Cerebellar nuclear complex (tissue), 1 donor: ENCODE measurements at places on chromosomes 12 and 14.

GRCh38 chr14:95862243-95862642 lies 14.4 kb upstream of the TUNAR start:
- DNase-seq = no peak

DNA sequence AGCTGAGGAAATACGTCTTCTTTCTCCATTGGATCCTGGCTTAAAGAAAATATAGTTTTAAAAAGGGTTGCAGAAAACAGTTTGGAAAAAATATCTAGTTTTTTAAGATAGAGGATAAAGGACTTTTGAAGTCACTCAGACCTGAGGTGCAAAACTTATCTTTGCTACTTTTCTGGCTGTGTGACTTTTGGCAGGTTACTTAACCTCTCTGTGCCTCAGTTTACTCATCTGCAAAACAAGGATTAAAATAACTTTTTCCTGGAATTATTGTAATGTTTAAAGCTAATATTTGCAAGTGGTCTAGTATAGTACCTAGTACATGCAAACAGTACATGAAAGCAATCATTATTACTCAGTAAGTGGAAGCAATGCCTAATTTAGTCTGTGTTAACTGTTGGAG lies 176.8 kb downstream of the TBX5 start:
- no peak for DNase-seq

GRCh38 chr12:29559198-29559597 lies 61.7 kb upstream of the OVCH1 start:
- DNase-seq = no peak

DNA sequence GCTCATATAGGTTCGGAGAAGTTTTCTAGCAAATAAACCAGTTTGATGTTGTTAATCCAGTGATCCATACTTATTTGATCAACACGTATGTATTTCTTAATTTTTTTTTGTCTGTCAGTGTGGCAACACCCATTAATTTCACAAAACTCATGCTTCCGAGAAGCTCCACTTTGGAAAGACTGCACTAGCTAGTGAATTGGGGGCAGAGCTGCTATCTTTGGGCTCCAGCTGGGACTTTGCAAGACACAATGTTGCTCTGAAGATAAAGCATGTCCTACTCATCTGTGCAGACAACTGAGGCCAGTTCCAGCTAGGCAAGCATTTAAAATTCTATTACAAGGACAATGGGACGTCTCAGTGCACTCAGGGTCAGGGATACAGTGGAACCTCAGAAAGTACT lies 298.4 kb downstream of the NUAK1 start:
- DNase-seq = no peak

DNA sequence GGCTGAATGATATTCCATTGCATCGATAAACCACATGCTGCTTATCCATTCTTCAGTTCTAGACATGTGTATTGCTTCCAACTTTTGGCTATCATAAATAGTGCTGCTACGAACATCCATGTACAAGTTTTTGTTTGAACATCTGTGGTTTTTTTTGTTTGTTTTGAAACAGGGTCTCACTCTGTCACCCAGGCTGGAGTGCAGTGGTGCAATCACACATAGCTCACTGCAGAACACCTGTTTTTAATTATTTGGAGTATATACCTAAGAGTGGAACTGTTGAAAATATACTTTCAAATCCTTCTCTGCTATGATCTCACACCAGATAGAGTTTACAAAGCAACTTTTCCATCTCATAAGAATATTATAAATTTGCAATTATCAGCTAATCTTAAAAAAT lies 124.2 kb downstream of the TTC7B start:
- no peak for DNase-seq

DNA sequence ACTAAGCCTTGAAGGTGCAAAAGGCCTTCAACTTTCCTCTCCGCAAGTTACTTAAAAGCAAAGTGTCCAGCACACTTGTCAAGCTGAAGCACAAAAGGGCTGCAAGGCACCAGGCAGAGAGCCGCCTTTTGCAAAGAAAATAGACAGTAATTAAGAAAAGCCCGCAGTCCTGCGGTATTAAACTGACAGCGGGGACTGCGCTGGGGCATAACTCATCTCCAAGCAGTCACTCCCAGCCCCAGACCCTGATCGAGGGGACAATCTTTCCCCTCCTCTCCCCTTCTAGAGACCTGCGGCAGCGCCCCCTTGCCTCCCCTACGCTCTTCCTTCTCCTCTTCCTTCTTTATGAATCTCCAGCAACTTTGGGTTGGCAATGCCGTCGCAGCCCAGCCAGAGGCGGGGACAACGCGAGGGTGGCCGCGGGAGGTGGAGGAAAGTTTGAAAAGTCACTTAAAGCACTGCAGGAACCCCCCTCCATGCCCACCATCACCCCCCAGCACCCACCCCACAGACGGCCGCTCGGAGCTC lies 200.9 kb upstream of the CAND1 start:
- DNase-seq = no peak

DNA sequence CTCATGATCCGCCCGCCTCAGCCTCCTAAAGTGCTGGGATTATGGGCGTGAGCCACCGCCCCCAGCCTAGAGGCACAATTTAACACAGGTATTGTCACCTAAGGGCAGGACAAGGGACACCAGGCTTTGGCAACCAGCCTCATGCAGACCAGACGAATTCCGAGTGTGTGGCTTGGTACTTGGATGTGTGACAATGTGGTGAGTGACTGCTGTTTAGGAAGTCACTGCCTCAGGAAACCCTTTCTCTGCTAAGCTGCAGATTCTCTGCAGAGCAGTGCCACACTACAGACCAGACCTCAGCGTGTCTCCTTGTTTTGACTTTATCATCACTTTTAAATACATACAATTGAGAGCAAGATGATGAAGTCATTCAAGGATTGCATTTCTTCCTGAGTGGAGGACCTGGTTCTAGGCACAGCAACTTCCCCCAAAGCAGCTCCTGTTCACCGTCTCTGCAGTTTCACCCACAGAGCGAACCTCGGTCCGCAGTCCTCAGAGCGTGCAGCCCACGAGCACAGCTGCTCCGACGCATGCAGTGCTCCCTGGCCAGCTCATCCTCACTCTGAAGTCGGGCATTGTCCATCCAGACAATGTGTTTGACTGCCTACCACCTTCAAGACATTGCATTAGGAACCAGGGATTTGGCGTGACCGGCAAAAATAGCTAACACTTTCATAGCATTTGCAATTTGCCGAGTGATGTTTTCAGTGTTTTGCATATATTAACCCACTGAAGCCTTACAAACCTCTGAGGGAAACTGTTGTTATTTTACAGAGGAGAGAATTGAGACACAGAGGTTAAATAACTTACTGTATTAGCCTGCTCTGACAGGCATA lies 235.2 kb downstream of the CHST11 start:
- DNase-seq = no peak

DNA sequence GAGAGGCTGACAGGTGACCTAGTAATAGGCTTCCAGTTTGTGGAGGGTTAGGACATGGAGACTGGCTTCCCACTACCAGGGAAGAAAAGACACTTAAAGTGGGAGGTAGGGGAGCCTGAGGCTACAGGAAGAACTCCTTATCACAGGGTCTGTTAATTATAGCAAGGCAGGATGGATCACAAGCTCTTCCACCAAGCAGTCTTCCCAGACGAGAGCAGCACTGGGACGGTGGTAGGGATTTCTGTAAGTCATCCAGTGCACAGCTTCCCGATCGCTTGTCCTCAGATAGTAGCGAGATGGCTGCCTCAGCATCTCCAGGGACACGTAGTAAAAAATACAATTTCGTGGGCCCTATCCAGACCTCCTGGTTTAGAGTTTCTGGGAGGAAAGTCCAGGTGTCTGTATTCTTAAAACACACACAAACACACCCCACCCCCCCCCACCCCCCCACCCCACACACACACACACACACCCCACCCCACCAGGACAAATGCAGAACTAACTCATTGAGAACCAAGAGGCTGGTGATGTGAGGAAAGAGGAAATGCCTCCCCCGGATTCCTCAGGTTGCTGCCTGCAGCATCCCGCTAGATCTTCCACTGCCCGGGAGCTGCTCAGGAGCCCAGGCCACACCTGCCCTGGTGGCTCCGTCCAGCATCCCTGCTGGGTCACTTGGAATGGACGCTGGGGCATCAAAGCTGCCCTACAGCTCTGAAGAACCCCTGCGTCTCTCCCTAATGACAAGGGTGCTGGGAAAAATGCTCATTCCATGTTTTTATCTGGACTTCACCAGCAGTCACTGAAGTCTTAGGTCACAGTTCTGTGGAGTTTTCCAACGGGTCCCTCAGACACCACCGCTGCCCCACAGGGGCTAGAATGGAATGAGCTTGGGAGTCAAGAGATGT lies 307.2 kb downstream of the CACNA1C start:
- no peak for DNase-seq

- DNase-seq = no peak
Measured at GRCh38 chr14:31530136-31530535, 31.1 kb upstream of the NUBPL start.

- no peak for DNase-seq
Measured at GRCh38 chr14:22180045-22180444, 409.0 kb downstream of the DAD1 start.

GRCh38 chr14:95345032-95345431 lies 25.3 kb upstream of the CLMN start:
- no peak for DNase-seq
